Glutamatergic neuron (in vitro differentiated cells): ENCODE measurements at places on chromosomes 3 and 15. TPM values are rescaled to one million over a fixed set of nuclear protein-coding genes. Genes with fewer than 3 reads are reported as not detected.

GRCh38 chr3:177618873-177619733 lies 421.8 kb upstream of the TBL1XR1 start:
- H3K27ac ChIP-seq = no peak overlapping the region
- no peaks in the 10 kb centered on the region for H3K36me3 ChIP-seq
- H3K4me1 ChIP-seq = peaks cover 2% of the 10 kb centered on the region
- no peaks in the 10 kb centered on the region for H3K27me3 ChIP-seq
- no peak for DNase-seq

GRCh38 chr3:187971629-187972028 lies 182.3 kb upstream of the LPP start:
- no peaks in the 10 kb centered on the region for H3K36me3 ChIP-seq
- H3K4me3 ChIP-seq = no peak overlapping the region
- DNase-seq = no peak
- peaks cover 1% of the 10 kb centered on the region for H3K4me1 ChIP-seq
- H3K27ac ChIP-seq = no peak overlapping the region
- H3K27me3 ChIP-seq = no peaks in the 10 kb centered on the region

The C2CD4B gene
- total RNA-seq = not detected

- no peaks in the 10 kb centered on the region for H3K27me3 ChIP-seq
- no peaks in the 10 kb centered on the region for H3K4me1 ChIP-seq
- H3K27ac ChIP-seq = no peak overlapping the region
- no peak overlapping the region for H3K4me3 ChIP-seq
Measured at GRCh38 chr3:111811811-111812210, 47.3 kb upstream of the PHLDB2 start.

- H3K27me3 ChIP-seq = no peaks in the 10 kb centered on the region
- H3K4me1 ChIP-seq = no peaks in the 10 kb centered on the region
- DNase-seq = no peak
Measured at GRCh38 chr3:178629430-178630178, 93.4 kb downstream of the KCNMB2 start.

- no peak overlapping the region for H3K27ac ChIP-seq
- H3K4me1 ChIP-seq = no peaks in the 10 kb centered on the region
- no peak for DNase-seq
- H3K36me3 ChIP-seq = peaks cover 26% of the 10 kb centered on the region
Measured at GRCh38 chr3:113658107-113658506, 38.3 kb downstream of the USF3 start.
